ENCODE measurements at places on chromosomes 3 and 15.

DNA sequence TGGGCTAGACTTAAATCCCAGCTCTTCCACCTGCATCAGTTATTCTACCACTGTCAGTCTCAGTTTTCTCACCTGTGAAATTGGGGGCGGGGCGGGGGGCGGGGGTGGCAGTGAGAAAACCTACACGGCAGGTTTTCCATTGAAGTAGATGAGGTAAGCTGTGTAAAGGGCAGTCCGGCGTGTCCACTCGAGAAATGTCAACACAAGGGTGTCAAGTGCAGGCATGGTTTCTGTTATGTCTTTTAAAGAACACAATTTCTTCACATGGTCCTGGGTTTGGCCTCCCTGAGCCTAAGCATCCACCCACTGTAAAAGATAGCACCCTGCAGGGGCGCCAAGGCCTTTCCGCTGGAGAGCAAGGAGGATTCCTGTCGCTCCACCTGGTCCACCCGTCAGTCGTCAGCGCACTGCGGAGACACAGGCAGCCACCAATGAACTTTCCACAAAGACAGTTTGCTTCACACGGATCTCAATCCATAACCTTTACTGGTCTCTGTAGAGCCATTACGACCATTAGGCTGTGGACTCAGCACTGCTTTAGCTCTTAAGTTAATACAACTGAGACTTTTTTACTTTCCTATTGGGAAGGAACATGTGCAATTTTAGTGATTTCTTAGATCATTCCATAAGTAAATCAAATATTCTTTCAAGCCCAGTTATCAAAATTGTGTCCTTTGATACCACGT lies 99.5 kb upstream of the FOXB1 start:
- DNase-seq, result no peak

DNA sequence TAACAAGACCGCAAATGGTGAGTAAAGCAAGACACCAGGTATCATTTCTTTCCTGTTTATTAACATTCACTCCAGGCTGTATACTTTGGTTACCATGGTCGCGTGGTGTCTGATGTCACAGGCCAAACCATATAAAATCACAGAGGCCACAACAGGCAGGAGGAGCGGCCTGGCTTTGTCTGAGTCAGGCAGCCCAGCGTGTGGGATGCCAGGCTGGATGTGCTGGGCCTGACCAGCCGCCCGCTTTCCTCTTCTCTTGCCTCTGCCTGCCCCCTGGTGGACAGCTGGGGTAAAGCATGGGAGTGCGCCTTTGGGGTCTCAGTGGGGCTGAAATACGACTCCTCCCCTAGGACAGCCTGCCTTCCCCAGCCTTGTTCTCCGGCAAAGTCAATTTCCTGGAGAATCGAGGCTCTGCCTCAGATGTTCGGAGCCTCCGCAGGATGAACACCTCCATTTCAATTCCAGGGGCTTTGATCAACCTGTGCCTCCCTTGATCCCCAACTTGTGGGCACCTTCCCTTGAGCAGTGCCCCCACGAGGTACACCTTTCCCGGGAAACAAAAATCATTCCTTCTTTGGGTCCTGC lies 78.2 kb downstream of the CCNL1 start:
- DNase-seq, result peak; percentile 71

GRCh38 chr3:10352146-10352911 lies 31.4 kb upstream of the SEC13 start:
- DNase-seq, result no peak

DNA sequence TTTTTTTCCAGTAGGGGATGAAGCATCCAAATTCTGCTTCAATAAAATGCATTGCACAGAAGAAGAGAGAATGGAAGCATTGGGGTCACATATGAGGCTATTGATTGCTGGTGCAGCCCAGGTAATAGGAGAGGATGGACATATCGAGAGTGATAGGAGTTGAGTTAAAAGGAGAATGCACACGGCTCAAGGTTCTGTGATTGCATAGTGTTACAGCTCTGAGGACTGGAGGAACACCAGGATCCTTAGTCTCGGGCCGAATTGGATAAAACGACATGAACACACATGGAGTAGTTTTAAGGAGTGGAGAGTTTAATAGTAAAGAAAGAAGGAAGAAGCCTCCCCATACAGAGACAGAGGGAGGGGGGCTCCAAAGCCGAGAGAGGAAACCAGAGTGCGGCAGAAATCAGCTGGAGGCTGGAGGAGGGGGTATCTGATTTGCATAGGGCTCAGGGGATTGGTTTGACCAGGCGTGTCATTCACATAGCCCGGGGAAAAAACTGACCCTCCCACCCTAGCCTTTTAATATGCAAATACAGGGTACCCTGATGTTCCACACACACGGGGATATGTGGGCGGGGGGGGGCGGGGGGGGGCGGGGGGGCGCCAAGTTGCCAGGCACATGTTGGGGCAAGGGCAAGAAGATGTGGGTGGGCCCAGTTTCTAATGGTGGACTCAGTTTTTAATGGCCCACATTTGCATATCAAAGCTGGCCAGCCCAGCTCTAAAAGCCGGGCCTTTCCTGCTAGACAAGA lies 156.9 kb downstream of the AGBL1 start:
- no peak for DNase-seq

DNA sequence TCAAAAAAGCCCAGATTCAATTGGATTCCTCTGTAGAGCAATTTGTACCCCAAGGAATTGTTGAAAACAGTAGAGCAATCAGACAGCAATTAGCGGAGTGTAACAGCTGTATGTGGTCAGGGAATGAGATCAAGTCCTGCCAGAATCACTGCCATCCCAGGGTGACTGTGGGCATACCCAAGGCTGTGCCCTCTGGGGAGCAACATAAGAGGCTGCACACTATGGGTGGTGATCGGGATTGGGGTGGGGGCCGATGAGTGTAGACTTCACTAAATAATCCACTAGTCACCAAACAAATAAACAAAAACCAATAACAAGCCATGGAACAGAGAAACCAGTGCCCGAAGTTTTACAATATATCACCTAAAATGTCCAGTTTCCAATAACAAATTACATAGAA lies 12.1 kb upstream of the ELP6 start:
- no peak for DNase-seq

- DNase-seq, result no peak
Observed at GRCh38 chr3:37742574-37743212, 119.0 kb upstream of the CTDSPL start.

DNA sequence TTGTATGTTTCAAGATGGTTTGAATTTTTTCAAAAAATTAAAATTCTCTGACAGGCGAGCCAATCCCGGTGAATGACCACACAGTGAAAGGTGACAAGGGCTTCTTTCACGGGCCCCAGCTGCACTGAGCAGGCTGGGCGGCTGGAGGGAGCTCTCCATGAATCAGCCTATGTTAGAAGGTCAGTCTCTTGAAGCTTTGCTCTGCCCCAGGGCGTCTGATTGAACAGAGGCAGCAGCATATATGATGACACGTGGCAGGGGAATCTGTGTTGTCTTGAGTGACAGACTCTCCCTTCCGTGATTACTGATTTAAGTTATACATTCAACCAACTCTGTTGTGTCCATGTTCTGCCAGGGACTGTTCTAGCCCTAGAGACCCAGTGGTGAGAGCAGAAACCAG lies 51.5 kb downstream of the ISG20 start:
- DNase-seq, result no peak

GRCh38 chr3:183061391-183062172 lies 37.7 kb downstream of the MCCC1 start:
- DNase-seq, result no peak

GRCh38 chr3:45168451-45168850 lies 22.3 kb upstream of the CDCP1 start:
- no peak for DNase-seq

DNA sequence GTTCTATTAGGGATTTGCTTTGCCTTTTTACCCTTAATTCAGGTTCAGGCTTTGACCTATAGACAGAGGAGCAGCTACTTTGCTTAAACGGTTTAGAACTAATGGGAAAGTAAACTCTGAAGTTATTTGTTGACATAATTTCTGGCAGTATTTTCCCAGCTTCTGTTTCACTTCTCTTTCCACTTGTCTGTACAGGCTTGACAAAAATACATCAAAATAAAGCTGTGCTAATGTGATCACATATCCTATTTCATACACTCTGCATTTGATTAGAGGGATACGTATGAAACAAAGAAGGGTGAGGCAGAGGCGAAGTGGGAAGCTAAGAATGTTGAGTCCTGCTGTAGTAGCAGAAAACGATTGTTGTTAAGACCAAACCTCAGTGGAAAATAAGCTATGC lies 389.1 kb upstream of the RARB start:
- no peak for DNase-seq

GRCh38 chr3:18264361-18264760 lies 160.8 kb downstream of the SATB1 start:
- DNase-seq, result no peak

DNA sequence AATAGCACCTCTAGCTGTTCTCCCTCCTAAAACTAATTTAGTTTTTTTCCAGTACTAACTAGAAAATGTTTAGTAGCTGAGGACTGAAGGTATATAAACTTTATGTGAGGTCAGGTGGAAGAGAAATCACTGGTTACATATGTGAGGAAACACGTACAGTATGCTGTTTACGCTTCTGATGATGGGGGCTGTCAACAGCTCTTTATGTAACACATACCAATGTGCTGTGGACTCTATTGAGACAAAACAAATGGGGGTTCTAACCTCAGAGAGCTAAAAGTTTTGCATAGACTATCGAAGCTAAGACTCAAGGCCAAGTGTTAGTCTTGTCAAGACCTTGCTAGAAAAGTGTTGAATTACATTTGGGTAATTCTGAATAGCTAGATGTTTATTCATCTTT lies 107.5 kb downstream of the SYNPR start:
- no peak for DNase-seq

DNA sequence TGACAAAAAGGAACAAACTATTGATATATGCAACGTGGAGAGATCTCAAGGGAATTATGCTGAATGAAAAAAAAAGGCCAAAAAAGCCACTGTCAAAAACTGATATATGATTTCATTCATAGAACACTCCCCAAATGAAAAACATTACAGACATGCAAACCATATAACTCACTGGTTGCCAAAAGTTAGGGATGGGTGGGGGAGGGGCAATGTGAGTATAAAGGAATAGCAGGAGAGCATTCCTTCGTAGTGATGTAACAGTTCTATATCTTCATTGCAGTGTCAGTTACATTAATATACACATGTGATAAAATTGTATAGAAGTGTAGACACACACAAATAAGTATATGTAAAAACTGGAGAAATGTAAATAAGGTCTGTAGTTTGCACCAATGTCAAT lies 12.2 kb downstream of the GBE1 start:
- no peak for DNase-seq

GRCh38 chr3:14524311-14524711 lies 15.8 kb downstream of the GRIP2 start:
- no peak for DNase-seq

DNA sequence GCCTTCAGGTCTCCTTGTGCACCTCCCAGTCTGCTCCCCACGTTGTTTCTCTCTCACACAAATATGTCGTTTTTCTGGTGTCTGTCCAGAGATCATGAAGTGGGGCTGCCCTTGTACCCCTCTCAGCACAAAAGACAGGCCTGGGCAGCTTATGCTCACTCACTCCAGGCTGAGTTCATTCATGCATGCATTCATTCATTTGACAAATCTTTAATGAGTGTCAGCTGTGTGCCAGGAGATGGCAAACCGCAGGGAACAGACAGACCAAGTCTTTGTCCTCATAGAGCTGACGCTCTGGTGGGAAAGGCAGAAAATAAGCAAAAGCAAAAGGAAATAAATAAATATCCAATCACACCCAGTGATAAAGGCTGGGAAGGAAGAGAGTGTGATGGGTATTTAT lies 7.6 kb upstream of the TRH start:
- DNase-seq, result no peak

All from stimulated activated CD8-positive, alpha-beta memory T cell treated with anti-CD3 and anti-CD28 coated beads, Interleukin-7, amount 100 ng/mL, for 4 hours (primary cell).